Activated effector memory CD4-positive, alpha-beta T cell treated with anti-CD3 and anti-CD28 coated beads, Interleukin-2, amount 50 U/mL, for 16 hours (primary cell): ENCODE measurements at places on chromosomes 3 and 15.

GRCh38 chr3:77605308-77605707 is 565.4 kb downstream of the ROBO2 start:
- DNase-seq: no peak

DNA sequence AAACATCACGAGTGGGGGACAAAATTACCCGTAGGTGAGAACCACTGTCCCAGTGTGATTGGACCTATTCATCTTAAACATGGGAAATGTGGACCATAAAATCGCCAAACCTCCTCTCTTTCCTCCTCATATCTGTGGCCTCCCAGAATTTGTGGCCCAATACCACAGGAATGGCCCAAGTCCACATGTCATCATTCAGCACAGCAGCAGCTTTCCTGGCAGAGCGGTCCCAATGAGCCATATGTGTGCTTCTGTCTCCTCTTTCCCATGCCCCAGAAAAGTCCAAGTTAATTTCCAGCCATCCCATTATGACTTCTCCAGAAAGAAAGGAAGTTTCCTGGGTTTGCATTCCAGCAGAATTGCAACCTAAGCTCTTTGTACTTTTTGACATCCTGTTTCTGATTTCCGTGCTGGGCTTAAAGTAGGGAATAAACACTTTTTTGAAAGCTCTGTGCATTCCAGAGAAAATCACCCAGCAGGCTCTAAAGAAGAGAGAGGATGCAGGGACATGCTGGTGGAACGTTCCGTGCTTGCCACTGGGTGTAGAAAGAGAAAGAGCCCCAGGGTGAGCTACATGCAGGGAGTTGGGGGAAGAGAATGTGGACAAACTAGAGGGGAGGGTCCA is 259.4 kb upstream of the PROK2 start:
- no peak for DNase-seq

- no peak for DNase-seq
These were observed 307.9 kb upstream of the RBMS3 start for GRCh38 chr3:28972921-28973320.

GRCh38 chr3:43499256-43499655 is 122.6 kb downstream of the ANO10 start:
- no peak for DNase-seq

DNA sequence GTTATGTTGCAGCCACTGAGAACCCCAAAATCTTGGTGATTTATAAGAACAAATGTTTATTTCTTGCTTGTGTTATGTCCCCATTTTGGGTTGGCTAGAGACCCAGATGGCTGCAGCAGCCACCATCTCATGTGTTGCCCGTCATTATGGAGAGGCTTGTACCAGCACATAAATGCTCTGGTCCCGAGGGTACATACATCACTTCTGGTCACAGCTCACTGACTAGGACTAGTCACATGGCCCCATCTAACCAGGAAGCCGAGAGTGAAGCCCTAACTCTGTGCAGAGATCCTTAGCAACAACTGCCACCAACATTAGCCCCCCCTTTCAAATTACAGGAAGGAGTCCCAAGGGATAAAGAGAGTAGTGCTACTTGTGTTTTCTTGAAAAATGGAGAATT is 25.5 kb upstream of the HACD2 start:
- DNase-seq: no peak

- no peak for DNase-seq
These were observed 635.6 kb upstream of the ALCAM start for GRCh38 chr3:104731074-104731473.

DNA sequence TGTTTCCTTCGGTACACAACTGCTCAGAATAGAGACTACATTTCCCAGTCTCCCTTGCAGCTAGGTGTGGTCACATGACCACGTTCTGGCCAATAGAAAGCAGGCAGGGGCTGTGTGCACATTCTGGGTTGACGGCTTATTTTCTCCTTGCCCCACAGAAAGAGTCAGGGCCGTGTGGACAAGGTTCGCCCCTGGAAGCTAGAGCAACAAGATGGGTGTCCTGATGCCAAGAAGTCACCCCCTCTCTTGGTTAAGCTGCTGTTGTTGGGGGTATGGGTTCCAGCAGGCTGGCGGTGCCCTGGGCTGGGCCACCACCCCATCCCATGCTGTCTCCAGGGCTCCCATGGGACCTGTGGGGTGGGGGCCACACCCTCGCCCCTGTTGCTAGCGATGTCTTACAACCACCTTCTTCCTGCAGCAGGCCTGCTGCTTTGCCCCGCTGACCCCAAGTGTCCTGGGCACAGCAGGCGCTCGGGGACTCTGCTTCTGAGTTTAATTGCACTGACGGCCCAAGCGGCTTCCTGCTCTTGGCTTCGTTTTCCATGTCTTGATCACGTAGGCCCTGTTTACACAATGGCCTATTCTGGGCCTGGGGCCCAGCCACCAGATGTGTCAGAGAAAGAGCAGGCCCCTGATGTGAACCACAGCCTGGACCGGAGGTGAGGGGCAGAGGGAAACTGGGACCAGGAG is 24.9 kb downstream of the ABTB1 start:
- peak; percentile 70 for DNase-seq

- DNase-seq: no peak
These were observed 37.1 kb upstream of the BOC start for GRCh38 chr3:113174304-113174703.

- DNase-seq: no peak
These were observed 2.0 kb downstream of the SMC4 start for GRCh38 chr3:160401291-160402095.

DNA sequence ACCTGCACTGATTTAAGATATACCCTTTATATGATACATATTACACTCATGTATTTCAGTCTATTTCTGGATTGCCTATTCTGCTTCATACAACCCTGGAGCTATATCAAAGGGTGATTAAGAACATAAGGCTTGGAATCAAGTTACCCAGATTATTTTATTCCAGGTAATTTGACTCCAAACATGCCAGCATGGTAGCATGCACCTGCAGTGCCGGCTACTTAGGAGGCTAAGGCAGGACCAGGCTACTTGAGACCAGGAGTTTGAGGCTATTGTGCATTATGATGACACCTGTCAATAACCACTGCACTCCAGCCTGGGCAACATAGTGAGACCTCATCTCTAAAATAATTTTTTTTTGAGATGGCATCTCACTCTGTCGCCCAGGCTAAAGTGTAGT is 50.4 kb upstream of the NEO1 start:
- DNase-seq: no peak
